ENCODE measurements at places on chromosomes 3 and 15.
A peak's percentile ranks its signal among the peaks of the same experiment; 100 is the strongest.

GRCh38 chr3:29773481-29773880 is 492.6 kb downstream of the RBMS3 start:
- no peak for DNase-seq

DNA sequence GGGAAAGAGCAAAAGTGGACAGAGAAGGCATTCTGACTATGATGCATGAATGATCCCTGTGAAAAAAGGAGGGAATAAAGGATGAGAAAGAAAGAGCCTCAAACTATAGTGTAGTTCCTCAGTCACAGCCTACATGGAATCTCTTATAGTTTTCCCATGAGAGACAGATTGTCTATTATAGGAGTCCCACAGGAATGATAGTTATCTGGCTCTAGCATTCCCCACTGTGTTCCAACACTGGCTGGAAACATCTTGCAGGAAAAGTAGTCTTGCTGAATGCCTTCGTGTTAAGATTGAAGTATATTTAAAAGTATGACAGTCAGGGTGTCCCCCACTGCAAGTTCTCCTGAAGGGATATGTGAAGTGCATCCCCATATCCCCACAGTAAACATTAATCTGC is 641.5 kb upstream of the NECTIN3 start:
- DNase-seq: no peak

DNA sequence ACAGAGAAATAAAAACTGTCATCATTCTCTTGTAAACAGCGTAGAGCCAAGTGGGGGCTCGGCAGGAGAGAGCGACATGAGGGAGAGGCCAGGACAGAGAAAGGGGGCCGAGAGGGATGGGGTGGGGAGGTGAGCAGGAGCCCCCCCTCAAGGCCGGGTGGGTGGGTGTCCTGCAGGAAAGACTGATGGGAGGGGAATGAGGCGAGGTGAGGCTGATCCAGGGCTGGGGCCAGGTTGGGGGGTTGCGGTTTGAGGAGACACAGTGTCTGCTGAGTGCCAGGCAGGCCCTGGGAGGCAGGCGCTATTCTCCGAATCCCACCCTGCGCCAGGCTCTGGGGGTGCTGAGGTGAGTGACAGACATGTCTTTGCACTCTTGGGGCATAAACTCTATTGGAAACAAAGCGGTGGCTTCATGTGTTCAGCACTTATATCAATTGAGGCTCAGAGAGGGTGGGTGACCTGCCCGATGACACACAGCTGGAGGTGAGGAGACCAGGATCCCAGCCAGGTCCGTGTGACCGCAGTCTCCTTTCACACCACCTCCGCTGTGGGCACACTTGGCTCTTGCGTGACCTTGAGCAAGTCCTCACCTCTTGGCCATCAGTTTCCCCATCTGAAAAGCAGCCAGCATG is 19.6 kb upstream of the CSPG4 start:
- DNase-seq: no peak

GRCh38 chr3:108103040-108103751 is 12.4 kb upstream of the CD47 start:
- DNase-seq: no peak

DNA sequence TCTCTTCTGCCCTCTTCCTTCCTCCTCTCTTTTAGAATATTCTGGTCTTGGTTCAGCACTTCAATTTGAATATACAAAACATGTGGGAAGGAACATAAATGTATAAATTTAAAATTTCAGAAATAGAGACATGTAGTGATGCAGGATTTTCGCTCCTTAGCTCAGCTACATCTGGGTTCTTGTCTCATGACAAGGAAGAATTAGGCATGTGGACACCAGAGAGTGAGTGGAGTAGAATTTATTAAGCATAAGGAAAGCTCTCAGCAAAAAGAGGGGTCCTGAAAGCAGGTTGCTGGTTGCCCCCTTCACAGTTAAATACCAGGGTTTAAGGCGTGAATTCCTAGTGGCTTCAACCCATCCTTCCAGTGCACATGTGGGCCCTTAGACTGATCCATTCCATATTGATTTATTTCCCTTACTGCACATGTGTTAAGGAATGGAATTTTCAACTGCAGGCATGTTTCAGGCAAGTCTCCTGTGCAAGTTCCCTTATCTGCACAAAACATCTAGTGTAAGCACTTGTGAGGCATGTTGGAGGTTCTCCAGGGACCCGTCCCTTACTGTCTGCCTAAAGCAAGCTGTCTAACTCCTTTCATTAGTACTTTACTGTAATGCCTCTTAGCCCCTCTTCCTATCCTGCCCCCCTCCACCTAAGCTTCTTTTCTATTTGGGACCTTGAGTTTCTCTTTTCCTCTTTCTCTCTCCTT is 133.2 kb upstream of the STRIT1 start:
- DNase-seq: no peak

DNA sequence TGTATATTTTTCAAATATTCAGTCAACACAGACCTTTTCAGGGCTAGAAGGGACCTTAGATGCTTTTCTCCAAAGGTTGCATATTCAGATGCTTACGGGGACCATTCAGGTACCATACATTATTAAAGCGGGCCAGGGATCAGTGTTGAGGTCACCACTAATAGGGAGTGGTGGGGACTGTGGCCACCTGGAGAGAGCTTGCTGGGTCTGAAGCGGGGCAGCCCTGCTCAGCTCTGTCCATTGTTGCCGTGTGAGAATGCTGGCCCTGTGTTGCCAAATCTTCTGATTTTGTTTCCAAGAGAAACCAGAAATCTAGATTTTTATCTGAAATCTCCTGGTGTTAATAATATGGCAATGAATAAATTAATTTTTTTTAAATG is 23.7 kb downstream of the ABHD2 start:
- DNase-seq: no peak

DNA sequence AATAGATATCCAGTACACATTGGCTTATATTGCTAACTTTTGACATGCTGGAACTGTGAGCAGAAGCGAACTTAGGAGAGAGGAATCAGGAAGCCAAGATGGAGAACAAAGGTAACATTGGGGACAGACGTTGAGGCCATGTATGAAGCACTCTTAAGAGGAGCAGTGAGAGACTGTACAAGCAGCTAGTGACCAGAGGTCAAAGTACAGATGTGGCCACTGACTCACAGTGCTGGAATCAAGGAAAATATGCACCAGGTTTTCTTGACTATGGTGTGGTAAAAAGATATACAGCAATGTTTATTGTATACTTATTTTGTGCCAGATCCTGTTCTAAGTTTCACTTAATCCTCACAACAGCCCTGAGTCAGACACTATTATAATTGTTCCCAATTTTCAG is 2.0 kb upstream of the IL20RB start:
- no peak for DNase-seq

GRCh38 chr3:8635125-8635524 is 9.5 kb downstream of the SSUH2 start:
- no peak for DNase-seq

DNA sequence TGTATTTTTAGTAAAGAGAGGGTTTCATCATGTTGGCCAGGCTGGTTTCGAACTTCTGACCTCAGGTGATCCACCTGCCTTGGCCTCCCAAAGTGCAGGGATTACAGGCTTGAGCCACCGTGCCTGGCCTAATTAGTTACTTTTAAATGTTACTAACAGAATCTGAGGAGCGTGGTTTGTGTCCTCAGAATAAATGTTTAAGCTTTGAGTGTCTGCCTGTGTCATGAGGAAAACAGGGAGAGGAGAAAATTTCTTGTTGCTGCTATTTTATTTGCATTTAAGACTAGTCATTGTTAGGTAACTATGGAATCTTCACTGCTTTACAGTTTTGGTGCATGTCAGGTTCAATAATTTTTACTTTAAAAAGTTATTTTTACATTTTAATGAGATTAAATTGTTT is 68.8 kb downstream of the TCF12 start:
- no peak for DNase-seq

- no peak for DNase-seq
Measured at GRCh38 chr3:42827654-42828053, 18.4 kb downstream of the ACKR2 start.

DNA sequence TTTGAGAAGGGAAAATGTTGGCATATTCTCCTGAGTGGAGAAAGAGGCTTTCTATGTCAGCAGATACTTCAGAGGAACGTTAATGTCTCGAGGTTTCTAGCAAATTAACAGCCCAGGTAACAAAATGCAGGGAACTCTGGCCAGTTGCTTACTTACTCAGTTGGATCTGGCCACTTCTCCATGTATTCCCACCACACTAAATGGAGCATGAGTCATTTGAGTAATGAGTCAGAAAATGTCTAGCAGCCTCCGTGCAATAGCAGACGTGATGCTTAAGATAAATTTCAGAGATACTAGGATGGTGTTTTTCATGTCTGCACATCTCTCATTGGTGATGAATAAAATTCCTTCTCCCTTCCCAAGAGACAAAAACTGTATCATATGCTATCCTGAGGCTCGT is 671.5 kb downstream of the FHIT start:
- no peak for DNase-seq

GRCh38 chr3:66418475-66418931 is 82.3 kb downstream of the LRIG1 start:
- peak; percentile 77 for DNase-seq

GRCh38 chr3:194043516-194043915 is 92.4 kb upstream of the HES1 start:
- DNase-seq: no peak

- DNase-seq: no peak
Measured at GRCh38 chr15:63052077-63052841, 9.7 kb downstream of the TPM1 start.

DNA sequence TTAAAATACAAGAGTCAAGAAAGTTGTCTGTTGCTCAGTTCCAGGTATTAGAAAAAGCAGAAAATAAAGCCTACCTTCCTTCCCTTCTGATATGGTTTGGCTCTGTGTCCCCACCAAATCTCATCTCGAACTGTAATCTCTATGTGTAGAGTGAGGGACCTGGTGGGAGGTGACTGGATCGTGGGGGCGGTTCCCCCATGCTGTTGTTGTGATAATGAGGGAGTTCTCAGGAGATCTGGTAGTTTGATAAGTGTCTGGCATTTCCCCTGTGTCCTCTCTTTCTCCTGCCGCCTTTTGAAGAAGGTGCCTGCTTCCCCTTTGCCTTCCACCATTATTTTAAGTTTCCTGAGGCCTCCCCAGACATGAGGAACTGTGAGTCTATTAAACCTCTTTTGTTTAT is 288.8 kb upstream of the LMCD1 start:
- no peak for DNase-seq

DNA sequence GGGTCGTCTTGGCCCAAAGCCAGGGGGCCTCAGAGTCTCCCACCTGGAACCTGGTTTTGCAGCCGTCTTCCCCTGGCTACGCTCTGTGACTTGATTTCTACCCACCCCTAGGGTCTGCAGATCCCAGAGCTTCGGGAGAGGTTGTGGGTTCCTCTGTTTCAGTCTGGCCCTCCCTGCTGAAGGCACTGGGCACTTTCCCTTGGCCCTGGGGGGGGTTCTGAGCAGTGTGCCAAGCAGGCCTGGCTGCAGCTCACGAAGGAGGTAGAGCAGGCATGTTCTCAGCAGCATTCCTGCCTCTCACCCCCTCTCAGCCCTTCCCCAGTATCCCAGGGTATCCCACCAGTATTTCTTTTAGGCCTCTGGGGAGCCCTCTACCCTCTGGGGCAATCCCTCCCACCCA is 99.0 kb downstream of the TMEM266 start:
- no peak for DNase-seq

DNA sequence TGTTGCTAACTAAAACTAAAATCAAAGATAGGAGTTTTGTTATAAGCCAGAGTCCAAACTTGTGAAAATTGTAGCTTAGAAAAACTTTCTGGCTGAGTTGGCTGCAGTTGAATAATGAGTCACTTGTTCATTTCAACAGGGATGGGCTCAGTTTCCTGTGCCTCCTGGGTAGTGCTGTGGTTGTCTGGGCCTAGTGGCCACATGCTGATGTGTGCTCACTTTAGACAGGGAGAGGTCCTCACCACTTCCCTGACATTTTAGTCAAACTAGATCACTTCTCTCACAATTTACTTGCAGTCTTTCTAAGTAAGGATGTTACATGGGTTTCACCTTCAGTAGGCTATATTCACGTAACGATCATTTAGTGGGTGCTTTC is 6.3 kb upstream of the UBE2Q2 start:
- DNase-seq: no peak

- no peak for DNase-seq
Measured at GRCh38 chr3:170027233-170028102, 10.3 kb upstream of the GPR160 start.

- DNase-seq: no peak
Measured at GRCh38 chr3:148173851-148174250, 523.9 kb upstream of the AGTR1 start.

DNA sequence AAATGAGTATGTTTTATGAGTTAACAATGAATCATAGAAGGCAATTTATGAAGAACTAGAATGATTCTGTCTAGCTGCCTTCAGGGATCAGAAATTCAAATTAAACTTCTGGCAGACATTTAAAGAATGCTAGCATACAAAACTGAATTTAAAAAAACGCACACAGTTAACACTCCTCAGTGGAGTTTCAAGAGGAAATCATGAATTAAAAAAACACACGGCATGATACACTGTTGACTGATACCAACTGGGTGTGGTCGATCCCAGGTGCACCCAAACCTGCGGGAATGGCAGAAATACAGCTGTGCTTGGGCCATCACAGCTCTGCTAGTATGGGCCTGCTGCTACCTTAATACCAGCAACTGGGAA is 526.0 kb downstream of the FOXP1 start:
- DNase-seq: no peak

DNA sequence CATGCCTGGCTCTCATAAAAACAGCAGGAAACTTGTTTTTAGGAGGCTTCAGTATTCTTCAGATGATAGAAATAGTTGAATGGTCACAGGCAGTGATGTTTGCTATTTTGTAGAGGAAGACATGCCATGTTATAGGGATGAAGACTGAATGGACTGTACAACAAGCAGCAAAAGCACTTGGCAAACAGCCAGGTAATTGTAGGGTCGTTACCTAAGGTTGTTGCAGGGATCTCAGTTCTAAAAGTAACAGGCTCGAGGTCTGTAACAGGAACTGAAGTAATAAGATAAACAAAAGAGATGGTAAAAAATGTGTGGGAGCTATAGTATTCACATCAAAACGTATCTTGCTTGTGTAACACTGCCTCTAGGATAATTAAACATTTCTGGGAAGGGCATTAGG is 116.3 kb downstream of the TFG start:
- no peak for DNase-seq

DNA sequence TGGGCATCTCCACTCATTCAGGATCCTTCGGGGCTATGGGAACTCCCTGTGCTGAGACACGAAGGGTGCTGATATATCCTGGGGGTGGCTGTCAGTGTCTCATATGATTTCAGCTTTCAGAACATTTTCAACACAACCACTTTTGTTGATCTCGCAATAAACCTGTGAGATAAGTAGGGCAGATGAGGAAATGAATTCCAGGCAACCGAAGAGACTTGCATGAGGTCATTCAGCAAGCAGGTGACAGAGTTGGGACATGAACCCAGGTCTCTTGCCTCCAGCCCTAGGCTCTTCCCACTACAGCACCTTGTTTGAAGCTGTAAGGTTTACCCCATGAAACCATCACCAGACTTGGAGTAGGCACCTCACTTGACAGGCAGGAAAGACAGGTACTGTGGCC is 16.6 kb downstream of the DUOX1 start:
- no peak for DNase-seq

Data from substantia nigra (tissue), 51 donors.